ENCODE measurements at places on chromosomes 6 and 20.

GRCh38 chr6:128112494-128112893 is 211.6 kb upstream of the THEMIS start:
- DNase-seq, result no peak

DNA sequence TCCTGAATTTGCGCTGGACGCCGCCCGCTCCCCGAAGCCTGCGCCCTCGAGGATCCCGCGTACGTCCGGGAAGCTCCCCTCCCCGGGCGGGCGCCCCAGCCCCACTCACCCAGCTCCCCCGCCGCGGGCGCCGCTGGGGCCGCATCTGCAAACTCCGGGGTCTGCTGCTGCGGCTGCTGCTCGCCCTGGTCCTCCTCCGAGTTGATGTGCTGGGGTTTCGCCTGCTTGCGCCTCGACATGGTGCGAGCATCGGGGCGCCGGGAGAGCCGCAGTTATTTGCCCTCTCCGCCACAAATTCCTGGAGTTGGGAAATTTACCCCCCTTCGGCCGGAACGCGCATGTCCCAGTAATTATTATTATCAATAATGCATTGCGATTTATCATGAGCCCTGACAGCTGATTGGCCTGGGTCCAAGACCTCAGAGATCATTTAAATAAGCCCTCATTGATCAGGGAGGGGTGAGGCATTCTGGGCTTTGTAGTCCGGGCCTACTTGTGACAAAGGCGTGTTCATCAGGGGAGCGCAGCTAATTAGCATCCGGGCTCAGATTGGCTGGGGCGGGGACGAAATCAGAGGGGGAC is at the start of gene SALL4:
SALL4 (minus strand) TSS at position 352 of the 582 bp plus-strand sequence; CDS start at position 239, 113 bp downstream.
- no peak for DNase-seq

DNA sequence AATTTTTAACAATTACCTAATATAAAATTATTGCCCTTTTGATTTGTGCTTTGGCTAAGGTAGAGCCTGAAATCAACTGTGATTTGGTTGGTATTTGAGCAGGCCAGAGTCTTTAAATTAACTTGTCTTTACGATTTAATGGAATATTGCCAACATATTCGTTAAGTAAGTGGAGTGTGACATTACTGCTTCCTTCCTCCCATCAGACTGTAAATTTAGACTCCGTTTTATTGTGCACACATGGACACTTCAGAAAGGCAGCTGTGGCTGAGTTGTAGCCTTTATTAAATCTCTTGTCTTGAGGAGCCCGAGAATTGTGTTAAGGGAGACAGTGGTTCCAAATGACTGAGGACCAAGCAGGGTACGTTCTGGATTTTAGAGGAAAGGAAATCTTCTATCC is 57.4 kb downstream of the CAP2 start:
- DNase-seq, result no peak

GRCh38 chr20:6277661-6278240 is 154.9 kb upstream of the FERMT1 start:
- no peak for DNase-seq

GRCh38 chr6:71478834-71479541 is 190.4 kb downstream of the OGFRL1 start:
- DNase-seq, result no peak
